ENCODE measurements at places on chromosomes 13 and 19.
A peak's percentile ranks its signal among the peaks of the same experiment; 100 is the strongest.

- DNase-seq = no peak
Observed at GRCh38 chr19:46931202-46931601, 70.4 kb downstream of the ARHGAP35 start.

GRCh38 chr19:507286-508203 lies at the start of gene TPGS1:
TSS of gene TPGS1 (plus strand) at chr19:507497. CDS start at chr19:507507, 10 bp downstream.
- peak; percentile 71 for DNase-seq

- DNase-seq = peak; percentile 86
Observed at GRCh38 chr13:75180805-75181455, 301.0 kb downstream of the TBC1D4 start.

GRCh38 chr13:112893207-112893569 lies 75.8 kb upstream of the MCF2L start:
- DNase-seq = no peak

DNA sequence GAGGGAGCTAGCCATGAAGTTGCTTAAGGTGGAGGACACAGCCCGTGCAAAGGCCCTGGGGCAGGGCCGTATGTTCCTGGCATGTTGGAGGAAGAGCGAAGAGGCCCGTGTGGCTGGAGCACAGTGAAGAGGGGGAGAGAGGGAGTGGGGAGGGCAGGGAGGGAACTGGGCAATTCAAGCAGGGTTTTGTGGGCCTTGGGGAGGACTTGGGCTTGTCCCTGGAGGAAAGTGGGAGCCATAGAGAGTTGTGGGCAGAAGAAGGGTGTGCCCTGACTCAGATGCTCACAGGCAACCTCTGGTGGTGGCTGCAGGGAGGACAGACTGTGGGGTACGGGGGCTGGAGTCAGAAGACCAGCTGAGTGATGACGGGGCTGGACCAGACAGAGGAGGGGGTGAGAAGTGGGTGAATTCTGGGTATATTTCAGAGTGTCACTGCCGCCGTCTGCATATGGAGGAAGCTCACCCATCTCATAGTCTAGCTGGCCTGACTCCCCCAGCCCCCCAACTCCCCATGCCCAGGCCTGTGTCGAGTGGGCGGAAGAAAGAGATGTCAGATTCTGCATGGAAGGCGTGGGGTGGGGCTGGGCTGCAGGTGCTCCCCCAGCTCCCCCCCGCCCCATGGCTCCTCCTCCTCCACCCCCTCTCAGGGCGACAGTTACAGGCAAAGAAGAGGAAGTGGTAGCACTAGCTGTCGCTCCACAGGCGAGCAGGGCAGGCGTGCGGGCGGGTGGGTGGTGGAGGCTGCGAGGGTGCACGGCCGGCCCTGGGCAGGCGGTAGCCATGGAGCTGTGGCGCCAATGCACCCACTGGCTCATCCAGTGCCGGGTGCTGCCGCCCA lies at the start of gene VAV1:
Gene VAV1, plus strand, starts transcription at position 681 of the 838 bp plus-strand sequence. Its CDS starts 100 bp downstream, at position 781.
- no peak for DNase-seq

- peak; percentile 50 for DNase-seq
Observed at GRCh38 chr13:32889986-32890565, 126.1 kb upstream of the KL start.

DNA sequence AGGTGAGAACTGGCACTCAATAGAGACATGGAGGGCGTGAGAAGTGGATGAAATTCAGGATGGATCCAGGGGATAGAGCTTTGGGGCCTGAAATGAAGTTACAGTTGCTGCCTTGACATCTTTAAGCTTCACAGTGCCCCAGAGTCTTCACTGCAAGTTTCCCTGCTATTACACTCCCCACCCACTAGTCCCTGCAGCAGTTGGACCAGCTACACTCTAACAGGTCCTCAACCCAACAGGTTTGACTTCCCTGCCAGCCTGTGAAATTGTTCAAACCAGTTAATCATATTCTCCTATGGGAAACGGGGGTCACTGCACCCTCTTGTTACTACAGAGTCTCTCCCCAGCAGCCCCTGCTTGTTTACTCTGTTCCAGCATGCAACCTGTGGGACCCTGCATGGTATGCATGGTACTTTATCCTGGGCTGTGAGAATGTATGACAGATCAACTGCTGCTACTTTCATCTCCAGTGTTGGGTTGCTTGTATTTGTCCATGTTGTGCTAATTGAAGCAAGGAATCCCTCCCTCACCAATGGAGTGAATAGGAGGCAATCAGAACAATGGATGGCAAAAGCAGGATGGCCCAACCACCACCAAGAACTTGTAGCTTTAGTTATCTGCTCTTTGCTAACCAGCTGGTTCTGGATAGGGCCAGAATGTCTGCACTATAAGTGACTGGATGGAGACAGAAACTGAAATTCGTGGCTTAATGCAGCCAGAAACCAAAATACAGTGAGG lies 314.2 kb downstream of the OLFM4 start:
- no peak for DNase-seq

- DNase-seq = peak; percentile 85
Observed at GRCh38 chr13:37429976-37430375, 168.6 kb downstream of the POSTN start.
